ENCODE measurements at places on chromosomes 13 and 19. TPM values are rescaled to one million over a fixed set of nuclear protein-coding genes. Genes with fewer than 3 reads are reported as not detected.

DNA sequence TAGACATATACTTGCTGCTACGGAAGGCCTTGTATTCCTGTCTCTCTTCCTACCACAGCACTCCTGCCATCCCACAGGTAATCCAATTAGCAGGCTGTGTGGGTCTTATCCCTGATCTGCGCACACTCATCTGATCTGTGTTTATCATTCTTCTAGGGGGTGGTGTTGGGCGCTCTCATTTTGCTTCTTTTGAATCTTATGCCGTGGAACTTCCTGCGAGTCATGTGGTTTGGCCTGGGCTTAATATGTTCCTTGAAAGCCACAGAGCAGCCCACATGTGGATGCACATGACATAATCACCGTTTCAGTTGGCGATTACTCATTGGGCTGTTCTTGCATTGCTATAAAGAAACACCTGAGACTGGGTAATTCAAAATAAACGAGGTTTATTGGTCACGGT lies 7.5 kb downstream of the RASA3 start:
- peak; percentile 59 for DNase-seq

DNA sequence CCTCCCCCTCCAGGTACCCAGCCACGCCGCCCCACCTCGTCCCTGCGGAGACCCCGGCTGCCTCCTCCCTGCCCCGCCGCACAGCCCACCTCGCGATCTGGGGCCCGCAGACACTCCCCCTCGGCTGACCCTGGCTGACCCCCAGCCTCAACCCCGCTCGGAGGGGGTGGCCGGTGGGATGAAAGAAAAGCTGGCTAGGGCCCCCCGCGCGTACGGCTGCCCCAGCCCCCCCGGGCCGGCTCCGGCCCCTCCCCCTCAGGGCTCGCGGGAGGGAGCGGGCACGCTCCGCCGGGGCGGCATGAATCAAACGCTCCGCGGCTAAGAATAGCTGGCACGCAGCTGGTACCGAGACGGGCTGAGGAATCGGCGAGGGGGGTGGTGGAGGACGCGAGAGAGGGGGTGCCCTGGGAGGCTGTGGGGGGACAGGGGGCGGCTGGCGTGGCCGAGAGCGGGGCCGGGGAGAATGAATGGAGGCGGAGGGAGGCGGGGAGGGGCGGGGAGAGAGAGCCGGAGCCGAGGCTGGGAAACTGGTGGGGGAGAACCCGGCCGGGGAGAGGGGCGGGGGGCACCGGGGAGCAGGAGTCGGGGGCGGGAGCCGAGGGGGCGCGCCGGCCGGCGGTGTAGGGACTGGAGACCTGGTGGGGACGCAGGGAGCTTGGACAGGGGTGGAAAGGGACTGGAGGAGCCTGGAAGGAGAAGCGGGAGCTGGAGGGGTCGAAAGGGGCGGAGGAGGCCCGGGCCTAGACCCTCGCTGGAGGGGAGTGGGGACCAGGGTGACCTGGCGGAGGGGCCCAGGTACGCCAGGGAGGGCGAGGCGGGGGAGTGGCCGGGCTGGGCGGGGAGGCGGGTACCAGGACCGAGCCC lies 1.1 kb downstream of the SHANK1 start:
- DNase-seq: no peak

- no peak for DNase-seq
These were observed 98.7 kb downstream of the COL4A2 start for GRCh38 chr13:110405597-110406450.

DNA sequence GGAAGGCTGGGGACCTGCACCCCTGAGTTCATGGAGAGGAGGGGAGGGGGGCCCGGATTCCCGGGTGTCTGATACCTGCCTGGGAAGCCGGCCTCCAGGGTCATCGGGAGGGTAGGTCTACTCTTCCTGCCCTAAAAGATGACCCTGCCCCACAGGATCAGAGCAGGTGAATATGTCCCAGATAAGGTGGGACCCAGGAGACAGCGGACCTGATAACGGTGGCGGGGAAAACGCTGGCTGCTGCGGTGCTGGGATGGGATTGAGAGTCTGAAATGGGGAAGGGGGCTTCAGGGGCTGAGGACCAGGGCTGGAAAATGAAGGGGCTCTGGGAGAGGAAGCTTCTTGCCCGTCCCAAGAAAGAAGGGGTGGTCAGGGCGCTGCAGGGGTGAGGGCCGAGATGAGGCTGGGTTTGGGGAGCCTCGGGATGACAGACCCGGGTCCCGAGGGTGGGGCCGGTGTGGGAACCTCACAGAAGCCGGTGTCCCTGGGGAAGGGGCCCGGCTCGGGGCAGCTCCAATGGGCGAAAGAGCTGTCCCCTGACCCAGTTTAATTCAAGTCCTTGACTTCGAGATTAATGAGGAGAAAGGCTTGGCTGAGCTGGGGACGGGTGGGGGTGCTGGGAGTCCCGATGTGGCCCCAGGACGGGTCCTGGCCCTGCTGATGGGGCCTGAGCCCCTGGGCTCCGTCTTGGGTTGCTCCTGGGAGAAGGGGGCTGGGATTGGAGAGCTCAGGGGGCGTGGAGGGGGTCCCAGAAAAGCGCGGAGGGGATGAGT lies 823 bp downstream of the TTYH1 start:
- no peak for DNase-seq

DNA sequence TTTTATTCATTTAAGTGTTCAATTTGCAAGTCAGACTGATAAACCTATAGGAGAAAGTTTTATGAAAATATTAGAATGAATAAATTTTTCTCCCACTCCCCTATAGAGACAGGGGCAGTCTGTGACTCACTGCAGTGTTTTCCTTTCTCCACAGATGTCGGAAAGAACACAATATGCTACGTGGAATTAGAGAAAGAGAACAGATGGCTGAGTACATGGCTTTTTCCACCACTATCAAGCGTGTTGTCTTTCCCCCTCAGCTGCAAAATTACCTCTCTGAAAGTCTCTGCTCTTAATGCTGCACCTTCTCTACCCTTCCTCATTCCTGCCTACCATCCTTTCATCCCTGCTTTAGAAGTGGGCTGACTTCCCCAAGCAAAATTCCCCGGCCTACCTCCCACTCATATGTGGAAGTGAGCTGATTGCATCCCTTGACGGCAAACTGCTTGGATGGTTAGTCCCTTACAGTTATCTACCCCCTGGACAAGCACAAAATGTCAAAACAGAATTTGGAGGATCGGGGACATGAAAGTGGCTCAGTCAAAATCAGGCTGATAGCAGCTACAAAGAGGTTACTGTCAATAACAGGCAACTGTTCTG lies 30.0 kb downstream of the FLT1 start:
- DNase-seq: no peak

MAU2 gene
- total RNA-seq: 78.5 TPM

ZNF296 gene
- 3.4 TPM for total RNA-seq

OR10H3 gene
- not detected for total RNA-seq

All from cardiac muscle cell (in vitro differentiated cells and primary cell).